ENCODE measurements at places on chromosomes 7 and 10.

- no peak for DNase-seq
Measured at GRCh38 chr7:68904630-68905029, 693.6 kb upstream of the AUTS2 start.

DNA sequence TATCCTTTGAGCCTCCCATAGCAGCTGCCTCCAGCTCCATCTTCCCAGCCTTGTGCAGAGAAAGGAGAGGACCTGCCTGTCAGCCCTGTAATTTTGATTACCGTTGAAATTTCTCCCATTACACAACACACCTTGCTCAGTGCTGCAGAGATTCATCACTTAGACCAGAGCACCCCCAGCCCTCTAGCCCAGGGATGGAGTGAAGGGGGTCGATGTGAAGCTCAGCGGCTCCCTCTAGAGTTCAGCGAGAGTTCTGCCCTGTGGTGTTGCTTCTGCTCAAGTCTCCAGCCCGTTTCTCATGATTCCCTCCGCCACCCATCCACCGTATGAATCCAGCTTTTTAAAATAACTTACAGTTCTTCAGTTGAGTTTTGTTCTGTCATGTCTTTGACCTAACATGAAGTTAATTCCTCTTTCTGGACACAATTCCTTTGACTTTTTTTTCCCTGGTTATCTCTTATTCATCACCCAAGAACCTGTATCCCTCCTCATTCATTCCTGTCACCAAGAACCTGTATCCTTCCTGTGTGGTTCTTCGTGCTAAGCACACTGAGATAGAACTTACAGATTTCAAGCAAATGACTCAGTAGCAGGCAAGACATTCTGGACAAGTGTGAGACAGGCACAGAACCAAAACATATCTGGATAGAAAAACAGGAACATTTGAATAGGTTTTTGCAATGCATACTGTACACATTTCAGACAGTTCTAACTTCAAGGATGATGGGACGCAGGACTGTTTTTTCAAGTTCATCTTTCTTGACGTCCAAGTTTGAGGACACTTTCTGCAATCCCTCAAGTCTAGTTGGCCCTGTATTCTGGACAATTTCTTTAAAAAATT is 35.0 kb upstream of the ZNF32 start:
- DNase-seq: no peak

- no peak for DNase-seq
Measured at GRCh38 chr7:112880818-112881418, 90.7 kb upstream of the TMEM168 start.

DNA sequence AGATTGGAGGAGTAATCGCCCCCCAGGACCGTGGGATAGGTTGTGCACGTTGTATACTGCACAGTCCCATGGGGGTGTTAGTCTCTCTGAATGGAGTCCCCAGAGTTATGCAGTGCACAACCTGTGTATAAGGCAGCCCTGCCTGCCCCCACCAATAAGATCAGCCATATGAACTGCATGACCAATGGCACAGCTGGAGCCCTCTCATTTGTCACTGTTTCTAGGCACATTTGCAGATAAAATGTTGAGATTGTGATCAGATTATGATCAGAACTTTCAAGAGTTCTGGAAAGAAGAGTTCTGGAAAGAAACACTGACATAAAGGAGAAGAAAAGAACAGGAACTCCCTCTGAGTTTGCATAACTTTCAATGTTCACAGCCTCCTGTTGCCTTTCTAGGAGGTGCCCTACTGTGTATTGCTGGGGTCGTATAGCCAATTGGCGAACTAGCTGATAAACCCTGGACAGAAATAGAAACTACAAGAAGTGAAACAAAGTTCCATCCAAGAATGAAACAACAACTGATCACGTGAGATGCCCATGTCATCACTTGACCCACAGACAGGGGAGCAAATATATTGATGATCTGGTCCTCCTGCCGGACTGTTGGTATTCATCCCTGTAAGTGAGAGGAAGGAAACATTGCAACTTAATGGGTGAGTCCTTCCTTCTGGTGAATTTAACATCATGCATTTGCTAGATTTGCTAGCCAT is 49.6 kb upstream of the TOMM7 start:
- DNase-seq: no peak
